T-cell (primary cell): ENCODE measurements at places on chromosomes 13 and 19. TPM values are rescaled to one million over a fixed set of nuclear protein-coding genes. Genes with fewer than 3 reads are reported as not detected.

DNA sequence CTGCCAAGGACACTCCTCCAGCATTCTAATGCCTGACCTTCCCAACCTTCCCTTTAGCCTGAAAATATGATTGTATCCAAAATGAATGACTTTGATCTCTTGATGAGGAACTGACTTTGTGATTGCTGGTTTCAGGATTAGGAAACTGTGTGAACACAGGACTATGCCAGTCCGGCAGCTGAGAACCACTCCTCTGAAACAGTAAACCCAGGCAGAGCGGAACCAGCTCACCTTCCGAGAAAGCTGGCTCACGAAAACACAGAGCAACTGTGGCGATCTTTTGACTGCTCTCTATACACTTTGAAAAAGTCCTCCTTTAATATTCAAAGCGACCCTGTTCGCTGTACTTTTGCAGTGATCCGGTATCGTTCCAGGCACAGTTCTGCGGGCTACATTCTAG, 258.8 kb upstream of the IRS2 start:
- H3K27me3 ChIP-seq: no peaks in the 10 kb centered on the region
- no peak for DNase-seq
- no peak overlapping the region for H3K27ac ChIP-seq
- no peak overlapping the region for H3K4me3 ChIP-seq
- H3K4me1 ChIP-seq: no peaks in the 10 kb centered on the region
- H3K36me3 ChIP-seq: no peaks in the 10 kb centered on the region

GRCh38 chr19:47489072-47489914, 5.3 kb upstream of the KPTN start:
- peaks cover 17% of the 10 kb centered on the region for H3K4me1 ChIP-seq
- no peaks in the 10 kb centered on the region for H3K27me3 ChIP-seq
- H3K4me3 ChIP-seq: no peak overlapping the region
- peaks cover 39% of the 10 kb centered on the region for H3K36me3 ChIP-seq

DNA sequence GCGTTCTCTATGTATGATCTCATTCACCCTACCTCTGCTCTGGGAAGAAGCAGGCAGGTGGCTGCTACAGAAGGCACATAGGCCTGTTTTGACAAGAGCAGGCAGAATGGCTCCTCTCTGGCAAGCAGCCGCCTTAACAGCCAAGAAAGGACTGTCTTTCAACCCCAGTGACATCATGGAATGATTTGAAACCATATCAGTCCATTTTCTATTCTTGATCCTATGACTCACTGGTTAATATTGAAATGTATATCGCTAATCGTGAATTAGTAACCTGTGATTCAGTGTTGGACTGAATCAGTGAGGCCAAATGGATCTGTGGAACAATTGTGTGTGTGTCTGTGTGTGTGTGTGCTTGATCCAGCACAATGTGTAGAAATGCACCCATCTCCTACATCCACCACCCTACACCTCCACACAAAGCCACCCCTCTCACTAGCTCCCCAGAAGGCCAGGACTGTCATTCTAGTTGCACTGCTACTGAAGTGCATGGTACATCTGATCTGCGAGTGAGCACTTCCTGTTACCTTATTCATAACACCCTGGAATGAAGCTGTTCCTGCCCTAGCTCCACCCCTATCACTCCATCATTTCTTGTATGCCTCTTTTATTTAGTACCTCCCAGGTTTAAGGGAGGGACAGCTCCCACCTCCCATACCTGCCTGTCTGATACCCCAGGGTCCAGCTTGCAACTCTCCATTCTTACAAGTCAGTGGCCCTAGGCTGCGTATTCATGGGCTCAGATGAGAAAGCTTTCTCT, 460.0 kb downstream of the FOXO1 start:
- no peak overlapping the region for H3K4me3 ChIP-seq
- DNase-seq: peak; percentile 53
- no peaks in the 10 kb centered on the region for H3K36me3 ChIP-seq
- no peaks in the 10 kb centered on the region for H3K27me3 ChIP-seq

DNA sequence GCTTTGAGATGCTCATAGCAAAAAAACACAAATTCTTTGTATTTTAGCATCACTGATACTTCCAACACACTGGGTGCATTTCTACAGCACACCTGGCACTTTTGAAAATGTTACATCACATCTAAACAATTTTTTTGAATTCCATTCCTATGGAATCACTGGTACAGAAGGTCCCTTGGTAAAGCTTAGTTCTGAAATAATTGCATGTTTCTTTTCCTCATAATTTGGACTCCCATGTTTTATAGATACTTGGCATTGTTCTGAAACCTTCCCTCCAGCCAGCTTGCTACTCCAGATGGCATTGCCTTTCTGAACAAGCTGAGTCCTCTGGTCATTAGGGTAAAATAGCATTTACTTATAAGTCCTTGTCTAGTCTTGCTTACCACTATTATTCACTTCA, 481.3 kb upstream of the GPC6 start:
- no peak overlapping the region for H3K27ac ChIP-seq
- no peaks in the 10 kb centered on the region for H3K36me3 ChIP-seq
- no peak for DNase-seq
- H3K4me1 ChIP-seq: no peaks in the 10 kb centered on the region

DNA sequence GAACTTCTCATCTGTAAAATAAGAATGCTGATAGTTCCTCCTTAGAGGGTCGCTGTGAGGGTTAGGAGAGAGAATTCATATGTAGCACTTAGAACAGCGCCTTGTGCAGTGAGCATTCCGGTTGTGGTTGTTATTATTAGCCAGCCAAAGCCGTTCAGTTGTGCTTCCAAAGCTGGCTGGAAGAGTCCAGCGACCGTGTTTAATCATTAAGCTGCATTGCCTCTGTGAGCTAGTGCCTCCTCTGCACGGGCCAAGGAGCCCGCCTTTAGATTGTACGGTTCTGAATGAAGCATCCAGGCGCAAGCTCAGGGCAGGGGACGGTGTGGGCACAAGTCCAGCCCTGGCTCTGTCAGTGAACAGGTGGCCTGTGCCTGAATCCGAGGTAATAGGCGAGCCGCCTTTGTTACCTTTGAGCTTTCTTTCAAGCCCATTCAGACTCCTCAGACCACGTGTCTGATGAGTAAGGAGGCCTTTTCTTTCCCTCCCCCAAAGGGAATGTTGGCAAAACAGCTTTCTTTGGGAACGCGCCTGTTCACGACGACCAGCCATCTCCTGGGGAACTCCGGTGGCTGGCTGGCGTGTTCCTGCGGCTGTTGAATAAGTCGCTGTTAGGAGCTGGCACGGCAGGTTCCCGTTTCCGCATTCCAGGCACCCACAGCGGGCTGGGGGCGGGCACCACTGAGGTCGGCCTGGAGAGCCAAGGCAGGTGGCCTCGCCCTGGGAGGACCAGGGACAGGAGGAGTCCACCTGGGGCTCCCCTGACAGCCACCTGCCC, 25.1 kb downstream of the SIPA1L3 start:
- no peaks in the 10 kb centered on the region for H3K4me1 ChIP-seq
- H3K4me3 ChIP-seq: no peak overlapping the region
- H3K27ac ChIP-seq: no peak overlapping the region
- no peak for DNase-seq
- H3K36me3 ChIP-seq: no peaks in the 10 kb centered on the region

DNA sequence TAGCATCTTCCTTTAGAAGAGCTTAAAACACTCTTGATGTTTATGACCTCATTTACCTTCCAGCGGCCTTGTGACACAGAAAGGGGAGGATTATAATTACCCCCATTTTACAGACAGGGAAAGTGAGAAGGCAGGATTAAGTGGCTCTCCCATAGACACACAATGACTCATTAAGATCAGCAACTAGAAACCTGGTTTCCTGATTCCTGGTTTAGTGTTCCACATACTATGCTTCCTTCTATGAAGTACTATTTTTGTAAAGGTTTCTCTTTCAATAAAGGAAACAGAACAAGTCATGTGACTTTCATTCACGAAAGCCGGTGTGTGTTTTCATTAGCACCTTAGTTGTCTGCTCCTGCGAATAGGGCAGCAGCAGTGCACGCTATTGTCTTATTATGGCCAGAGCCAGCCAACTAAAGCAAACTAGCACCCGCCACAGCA, 8.3 kb downstream of the IRS2 start:
- H3K36me3 ChIP-seq: no peaks in the 10 kb centered on the region
- no peak overlapping the region for H3K4me3 ChIP-seq
- no peak for DNase-seq
- no peak overlapping the region for H3K27ac ChIP-seq
- H3K27me3 ChIP-seq: no peaks in the 10 kb centered on the region
- peaks cover 35% of the 10 kb centered on the region for H3K4me1 ChIP-seq

DNA sequence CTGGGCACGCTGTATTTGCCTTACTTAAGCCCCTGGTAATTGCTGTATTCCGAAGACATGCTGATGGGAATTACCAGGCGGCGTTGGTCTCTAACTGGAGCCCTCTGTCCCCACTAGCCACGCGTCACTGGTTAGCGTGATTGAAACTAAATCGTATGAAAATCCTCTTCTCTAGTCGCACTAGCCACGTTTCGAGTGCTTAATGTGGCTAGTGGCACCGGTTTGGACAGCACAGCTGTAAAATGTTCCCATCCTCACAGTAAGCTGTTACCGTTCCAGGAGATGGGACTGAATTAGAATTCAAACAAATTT, 676 bp downstream of the BRCA2 start:
- H3K27ac ChIP-seq: peak overlapping the region; percentile 98
- DNase-seq: no peak
- H3K27me3 ChIP-seq: no peaks in the 10 kb centered on the region
- peak overlapping the region; percentile 71 for H3K4me3 ChIP-seq

GRCh38 chr13:20126541-20127261, 34.2 kb downstream of the GJA3 start:
- H3K27me3 ChIP-seq: peaks cover 55% of the 10 kb centered on the region
- no peak overlapping the region for H3K27ac ChIP-seq
- no peak overlapping the region for H3K4me3 ChIP-seq
- no peaks in the 10 kb centered on the region for H3K36me3 ChIP-seq
- DNase-seq: no peak

OR7C1 gene
- not detected for total RNA-seq

C3 gene
- 1.1 TPM for total RNA-seq

RCBTB2 gene
- 12.4 TPM for total RNA-seq
